ENCODE measurements at places on chromosomes 5 and 9.

DNA sequence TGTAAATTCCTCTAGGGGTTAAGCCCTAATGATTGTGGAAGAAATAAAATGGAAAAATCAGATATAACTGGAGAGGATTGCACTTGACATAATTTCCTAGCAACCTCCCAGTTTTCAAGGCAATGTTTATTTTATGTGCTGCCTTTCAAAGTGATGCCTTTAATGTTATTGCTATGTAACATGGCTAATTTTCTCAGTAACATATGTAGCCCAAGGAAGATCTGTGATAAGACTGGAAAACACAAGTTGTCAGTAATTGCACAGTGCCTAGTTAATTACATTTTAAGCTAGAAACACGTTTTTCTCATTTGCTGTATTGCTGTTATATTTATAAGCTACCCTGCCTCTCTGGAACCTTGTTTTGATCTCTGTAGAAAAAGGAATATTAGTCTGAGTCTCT, 49.2 kb upstream of the KCNN2 start:
- no peak for DNase-seq

- DNase-seq: no peak
These were observed 90.3 kb downstream of the MACROH2A1 start for GRCh38 chr5:135308752-135309151.

GRCh38 chr5:68264024-68264956, 48.7 kb downstream of the PIK3R1 start:
- no peak for DNase-seq

DNA sequence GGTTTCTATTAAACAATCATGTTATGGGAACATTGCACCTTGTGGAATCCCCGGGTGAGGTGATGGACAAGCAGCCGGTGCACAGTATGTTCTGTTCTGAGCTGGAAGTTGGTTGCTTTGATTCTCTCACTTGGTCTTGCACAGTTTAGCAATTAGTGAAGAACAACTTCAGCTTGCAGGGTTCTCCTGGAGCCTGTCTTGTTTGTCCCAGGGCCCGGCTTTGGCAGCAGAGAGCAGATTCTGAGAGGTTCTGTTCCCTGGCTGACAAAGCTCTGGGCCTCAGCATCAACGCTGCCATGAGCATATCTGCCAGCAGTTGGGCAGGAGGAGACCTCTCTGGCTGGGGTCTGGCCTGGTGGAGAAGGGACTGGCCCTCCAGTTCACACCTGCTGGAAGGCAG, 16.9 kb downstream of the GADD45G start:
- DNase-seq: no peak

DNA sequence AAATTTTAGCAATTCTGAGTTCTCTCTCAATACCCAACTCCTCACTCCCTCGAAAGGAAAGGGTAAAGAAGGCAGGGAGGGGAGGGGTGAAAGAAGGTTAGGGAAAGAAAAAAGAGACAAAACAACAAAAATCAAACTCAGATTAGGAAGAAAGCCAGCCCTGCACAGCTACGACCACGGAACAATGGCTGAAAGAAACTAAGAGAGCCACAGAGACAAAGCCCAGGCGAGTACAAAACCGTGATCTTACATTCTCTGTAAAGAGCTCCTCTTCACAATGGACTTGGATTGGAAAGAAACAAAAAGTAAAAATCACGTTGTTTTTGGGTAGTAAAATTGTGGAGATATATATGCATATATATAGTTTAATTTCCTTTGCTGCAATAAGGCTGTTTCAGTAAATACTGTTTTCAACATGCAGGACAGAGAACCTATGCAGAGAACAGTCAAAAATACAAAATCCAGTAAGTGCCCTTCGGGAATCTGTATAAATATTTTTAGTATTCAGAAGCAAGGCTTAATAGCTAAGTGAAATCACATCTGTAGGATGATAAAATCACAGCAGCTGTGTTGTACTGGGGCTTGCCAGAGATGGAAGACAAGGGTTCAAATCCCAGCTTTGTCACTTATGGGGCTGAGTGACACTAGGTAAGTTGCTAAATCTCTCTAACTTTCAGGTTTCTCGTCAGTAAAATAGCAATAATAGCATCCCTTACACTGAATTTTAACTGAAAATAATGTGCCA, 16.9 kb downstream of the PSMB7 start:
- no peak for DNase-seq

DNA sequence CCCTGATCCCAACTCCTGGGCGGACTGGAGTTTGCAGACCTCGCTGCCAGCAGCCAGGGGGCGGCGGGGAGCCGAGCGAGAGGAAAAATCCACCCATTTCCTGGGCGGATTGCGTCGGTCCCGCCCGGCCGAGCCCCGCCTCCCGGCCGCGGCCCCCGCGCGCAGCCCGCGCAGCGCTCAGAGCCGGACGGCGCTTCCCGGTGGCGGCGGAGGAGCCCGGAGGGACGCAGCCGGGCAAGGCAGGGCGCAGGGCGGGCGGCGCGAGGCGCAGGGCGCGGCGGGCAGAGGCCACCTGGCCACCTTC, at the start of gene OLFM1:
TSS of gene OLFM1 (plus strand) at position 180 of the 304 bp plus-strand sequence. CDS start 322 bp downstream, outside the sequence.
- DNase-seq: peak; percentile 47

GRCh38 chr9:124800306-124801259, 23.6 kb downstream of the OLFML2A start:
- DNase-seq: no peak

- DNase-seq: no peak
These were observed 1528.6 kb downstream of the EFNA5 start for GRCh38 chr5:106142116-106142515.

GRCh38 chr5:1449081-1449630, 3.9 kb upstream of the SLC6A3 start:
- no peak for DNase-seq

- DNase-seq: no peak
These were observed 35.9 kb upstream of the POC5 start for GRCh38 chr5:75753182-75753581.

DNA sequence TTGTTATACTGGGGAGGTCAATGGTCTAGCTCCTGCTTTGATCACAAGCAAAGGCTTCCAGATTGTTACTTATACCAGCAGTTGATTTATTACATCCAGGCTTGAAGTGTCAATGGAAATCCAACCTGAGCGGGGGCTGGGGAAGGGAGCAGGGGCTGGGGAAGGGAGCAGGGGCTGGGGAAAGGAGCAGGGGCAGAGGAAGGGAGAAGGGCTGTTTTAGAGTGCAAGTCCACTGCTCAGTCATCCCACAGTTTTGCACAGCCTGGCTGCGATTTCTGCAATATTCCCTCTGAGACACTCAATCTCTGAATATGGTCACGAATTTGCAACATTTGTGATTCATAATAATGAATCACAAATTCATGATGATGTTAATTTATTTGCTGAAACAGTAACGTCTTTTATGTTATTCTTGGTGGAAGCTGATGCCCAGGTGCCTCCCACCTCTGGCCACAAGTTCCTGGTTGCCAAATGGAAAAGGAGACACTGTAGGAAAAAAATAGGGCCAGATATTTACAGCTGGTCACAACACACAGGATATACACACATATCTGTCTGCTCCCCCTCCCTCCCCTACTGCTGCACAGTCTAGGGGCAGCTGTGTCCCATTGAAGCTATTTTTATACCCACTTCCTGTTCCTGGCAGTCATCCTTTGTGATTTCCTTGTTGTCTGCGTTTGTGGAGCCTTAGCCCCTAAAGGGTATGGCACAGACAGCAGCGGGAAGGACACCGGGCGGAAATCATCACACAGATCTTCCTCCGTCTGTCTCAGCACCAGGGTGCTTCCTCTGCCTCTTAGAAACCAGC, 325.1 kb downstream of the GADD45G start:
- DNase-seq: no peak

- DNase-seq: no peak
These were observed 89.5 kb downstream of the UGCG start for GRCh38 chr9:111986035-111986556.

DNA sequence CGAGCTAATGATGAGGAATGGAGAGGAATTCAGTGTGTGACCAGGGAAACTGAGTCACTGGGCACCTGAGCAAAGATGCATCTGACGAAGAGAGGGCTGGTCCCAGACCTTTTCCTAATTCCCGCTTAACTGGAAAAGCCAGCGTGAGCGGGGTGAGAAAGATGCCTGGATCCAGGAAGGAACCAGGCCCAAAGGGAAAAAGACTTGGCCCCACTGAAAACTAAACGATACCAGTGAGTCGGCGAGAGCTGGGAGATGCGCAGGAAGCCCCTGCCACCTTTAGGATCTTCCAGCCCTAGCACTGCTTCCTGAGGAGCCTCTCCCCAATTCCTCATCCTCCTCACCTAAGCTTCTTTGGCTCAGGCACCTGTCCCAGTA, 499 bp upstream of the FCHSD1 start:
- DNase-seq: no peak

DNA sequence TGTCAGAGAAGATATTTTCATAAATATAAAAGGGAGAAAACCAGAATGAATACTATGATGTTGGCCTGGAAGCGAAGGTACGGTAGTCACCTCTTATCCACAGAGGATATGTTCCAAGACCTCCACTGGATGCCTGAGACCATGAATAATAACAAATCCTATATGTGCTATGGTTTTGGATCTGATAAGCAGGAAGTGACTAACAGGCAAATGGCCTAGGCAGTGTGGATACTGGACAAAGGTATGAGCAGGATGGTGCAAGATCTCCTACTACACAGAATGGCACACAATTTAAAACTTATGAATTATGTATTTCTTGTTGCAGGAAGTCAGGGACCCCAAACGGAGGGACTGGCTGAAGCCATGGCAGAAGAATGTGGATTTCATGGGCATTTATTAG, 48.2 kb downstream of the ADAMTS12 start:
- no peak for DNase-seq

DNA sequence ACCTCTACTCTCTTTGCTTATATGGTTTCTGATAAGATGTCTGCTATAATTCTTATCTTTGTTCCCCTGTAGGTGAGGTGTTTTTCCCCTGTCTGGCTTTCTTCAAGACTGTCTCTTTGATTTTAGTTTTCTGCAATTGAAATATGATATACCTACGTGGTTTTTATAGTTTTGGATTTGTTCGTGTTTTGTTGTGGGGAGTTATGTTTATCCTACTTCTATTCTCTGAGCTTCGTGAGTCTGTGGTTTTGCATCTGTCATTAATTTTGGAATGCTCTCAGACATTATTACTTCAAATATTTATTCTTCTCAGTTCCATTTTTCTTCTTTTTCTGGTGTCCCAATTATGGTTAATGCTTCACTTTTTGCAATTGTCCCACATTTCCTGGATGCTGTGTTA, 521.3 kb downstream of the KCTD16 start:
- DNase-seq: no peak

DNA sequence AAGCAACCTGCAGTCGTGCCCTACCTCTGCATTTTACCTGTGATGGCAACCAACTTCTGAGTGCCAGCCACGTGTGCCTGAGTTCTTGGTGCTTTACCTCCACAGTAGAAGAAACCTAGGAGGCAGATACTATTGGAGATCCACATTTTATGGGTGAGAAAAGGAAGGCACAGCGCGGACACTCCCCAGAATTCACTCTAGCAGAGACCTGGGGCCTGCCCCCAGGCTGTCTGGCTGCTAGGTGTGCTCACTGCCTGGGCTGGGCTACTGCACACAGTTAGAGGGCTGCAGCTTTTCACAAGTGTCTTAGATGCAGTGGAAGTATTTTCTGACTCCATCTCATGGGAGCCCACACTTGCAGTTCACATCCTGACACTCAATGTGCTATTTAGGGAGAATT, 598.8 kb upstream of the ADAMTS16 start:
- no peak for DNase-seq

DNA sequence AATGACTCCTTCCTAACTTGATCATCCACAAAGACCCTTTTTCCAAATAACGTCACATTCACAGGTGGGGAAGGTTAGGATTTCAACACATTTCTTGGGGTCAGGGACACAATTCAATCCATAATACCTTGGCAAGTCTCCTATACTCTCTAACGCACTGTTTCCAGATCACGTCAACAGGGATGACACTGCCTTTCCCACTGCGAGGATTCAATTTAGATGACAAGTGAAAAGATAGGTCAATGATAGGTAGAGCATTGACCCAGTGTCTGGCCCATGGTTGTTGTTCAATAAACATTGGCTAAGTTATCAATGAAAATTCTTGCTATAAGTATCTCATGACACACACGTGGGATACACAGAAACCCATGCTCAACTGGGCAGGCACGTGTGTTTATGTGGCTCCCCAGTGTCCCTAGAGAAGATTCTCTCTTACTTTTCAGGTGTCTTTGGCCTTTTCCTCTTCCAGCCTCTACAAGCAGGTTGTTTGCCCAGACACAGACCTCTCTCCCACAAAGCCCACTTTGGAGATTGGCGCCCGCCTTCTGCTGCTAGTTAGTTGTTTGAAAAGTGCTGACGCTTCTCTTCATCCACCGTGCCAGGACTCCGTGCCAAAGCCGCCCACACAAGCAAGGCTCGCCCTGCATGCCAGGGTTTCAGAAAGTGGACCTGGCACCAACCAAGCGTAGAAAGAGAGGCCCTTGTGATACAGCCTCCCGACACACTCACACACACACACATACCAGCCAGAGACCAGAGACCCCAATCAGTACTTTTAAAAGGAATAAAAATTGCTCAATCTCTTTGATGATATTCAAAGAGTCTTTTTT, 594.5 kb downstream of the BNC2 start:
- DNase-seq: no peak

DNA sequence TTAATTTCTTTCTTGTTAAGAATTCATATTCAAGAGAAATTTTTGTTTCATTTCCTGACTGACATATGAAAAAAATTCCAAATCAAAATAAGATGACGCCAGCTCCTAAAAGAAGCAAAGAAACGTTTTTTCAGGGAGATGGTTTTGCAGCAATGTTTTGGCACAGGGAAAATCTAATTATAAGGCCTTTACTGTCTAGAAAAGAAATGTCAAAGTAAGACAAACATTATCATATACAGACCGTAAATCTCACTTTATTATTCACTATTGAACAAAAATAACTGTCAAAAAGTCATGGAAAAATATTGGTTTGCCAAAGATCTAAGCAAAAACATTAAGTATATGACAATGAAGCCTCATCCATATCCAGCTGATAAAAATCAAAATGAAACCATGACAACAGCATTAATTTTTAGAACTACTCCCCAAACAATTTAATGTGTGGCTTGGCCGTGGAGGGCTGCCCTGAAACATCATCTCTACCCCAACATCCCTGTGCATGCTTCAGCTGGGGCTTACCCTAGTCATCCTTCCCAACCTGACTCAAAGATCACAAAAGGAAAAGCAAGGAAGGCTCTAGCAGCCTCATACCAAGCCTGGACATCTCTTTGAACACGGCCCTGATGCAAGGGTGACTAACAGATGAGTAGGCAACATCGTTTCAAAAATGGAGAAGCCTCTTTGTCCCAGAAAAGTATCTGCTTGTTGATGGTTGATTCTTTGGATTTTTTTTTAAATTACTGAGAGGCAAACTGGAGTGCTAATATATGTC, 95.6 kb downstream of the ARSB start:
- no peak for DNase-seq

- no peak for DNase-seq
These were observed 147.1 kb downstream of the ERCC6L2 start for GRCh38 chr9:96022445-96023051.

DNA sequence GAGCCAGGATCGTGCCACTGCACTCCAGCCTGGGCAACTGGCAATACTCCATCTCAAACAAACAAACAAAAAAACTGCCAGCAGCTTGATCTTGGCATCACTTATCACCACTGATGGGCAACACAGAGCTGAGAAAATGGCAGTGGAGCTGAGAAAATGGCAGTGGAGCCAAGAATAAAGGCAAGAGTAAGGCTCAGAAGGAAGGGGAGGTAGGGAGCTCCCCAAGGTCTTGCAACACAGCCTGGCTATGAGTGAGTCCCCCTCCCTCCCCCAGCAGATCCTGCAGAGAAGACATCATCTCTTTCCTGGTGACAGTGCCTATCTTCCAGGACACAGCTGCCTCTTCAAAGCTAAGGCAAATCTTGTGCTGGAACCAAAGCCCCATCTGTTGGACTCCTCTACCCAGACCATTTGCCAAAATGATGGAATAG, 70.3 kb downstream of the UGCG start:
- no peak for DNase-seq

Measured in iPS DF 6.9 (cell line).